ENCODE measurements at places on chromosomes 3 and 15.

- no peak for DNase-seq
Observed at GRCh38 chr3:16288664-16289063, 23.7 kb downstream of the OXNAD1 start.

- DNase-seq = no peak
Observed at GRCh38 chr15:34282384-34282783, 55.2 kb downstream of the SLC12A6 start.

DNA sequence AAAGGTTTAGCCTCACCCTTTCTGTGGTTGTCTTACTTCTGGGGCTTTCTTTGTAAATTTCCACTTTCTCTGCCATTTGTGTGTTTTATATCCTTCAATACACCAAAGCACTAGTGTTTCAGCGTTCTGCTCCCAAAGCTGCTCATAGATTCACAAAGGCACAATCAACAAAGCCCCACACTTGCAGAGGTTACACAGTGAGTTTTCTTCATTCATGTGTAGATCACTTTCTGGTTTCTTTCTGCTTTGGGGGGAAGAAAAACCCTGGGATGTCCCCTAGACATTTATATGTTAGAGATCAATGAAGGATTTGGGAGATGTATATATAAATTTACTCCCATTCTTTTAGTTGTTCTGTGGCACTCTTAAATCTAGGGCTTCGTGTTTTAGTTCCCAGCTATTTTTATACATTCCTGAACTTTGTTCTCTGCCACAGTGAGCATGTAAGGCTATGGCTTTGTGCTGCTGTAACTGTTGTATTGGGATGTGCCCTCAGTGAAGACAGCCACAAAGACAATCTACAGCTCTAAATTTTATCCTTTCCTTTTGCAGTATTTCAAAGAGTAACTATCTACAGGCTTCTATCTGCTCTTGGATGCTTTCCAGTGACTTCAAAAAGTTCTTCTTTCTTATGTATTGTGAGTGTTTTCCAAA lies 636.5 kb downstream of the ZBBX start:
- DNase-seq = no peak

DNA sequence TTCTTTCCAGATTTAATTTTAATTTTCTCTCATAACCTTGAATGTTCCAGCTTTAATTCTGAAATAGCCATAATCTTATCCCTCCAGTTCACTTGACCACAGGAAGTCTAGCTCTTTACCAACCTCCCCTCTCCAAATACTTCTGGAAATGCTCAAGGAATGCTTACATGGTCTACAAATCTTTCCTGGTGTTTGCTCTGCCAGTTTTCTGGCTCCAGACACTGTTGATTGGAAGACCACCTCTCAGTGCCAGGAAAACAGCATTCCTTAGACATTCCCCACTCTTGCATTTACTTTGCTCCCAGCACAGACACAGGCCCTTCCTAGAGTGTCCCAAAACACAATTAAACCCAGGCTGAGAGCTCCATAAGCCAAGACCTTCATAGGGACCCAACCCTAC lies 98.6 kb downstream of the MESD start:
- DNase-seq = no peak

- no peak for DNase-seq
Observed at GRCh38 chr15:73264881-73265280, 103.9 kb downstream of the HCN4 start.

DNA sequence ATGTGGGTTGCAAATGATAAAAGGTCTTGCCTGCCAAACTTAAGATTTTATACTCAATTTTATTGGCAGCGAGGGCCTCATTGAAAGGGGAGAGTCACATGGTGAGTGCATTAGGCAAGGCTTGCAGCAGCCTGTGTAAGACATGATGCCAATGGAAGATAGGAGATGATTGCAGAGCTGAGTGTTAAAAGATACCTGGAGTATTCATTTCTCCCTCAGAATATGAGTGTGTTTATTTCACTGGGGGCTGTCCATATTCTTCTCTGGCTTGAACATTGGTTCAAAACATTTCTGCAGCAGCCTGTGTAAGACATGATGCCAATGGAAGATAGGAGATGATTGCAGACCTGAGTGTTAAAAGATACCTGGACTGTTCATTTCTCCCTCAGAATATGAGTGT lies 165.2 kb upstream of the NUDT16 start:
- no peak for DNase-seq

GRCh38 chr15:82898961-82899360 lies 53.6 kb downstream of the HOMER2 start:
- no peak for DNase-seq

GRCh38 chr3:197305854-197306253 lies 7.4 kb upstream of the DLG1 start:
- DNase-seq = peak; percentile 52

- peak; percentile 61 for DNase-seq
Observed at GRCh38 chr3:128322030-128323022, 144.4 kb downstream of the DNAJB8 start.

DNA sequence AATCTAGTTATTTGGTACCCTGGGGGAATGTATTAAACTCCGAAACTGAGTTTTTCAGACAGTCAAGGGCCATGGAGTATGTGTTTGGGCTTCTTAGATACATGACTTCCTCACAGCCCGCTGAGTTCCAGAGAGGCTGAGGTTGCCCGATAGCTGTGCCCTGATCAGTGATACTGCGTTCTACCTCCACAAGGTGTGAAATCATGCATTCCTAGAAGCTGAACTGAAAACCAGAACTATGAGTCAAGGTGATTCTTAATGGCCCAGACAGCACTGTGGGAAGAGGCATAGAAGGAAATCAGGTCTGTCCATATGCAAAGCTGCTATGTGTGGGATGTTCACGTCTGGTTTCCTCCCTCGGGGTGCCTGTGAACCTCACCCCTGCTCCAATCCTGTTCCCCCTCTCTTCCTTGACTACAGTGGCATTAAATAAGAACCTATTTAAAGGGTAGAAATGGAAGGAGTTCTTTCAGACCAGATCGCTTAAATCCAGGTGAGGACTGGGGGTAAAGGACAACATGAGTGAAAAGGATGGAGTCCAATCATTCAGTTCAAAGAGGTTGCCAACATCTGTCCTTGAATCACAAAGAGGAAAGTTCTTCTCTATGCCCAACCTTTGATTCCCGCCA lies 74.3 kb downstream of the MYO1E start:
- peak; percentile 61 for DNase-seq

- no peak for DNase-seq
Observed at GRCh38 chr3:100407977-100408532, 6.7 kb downstream of the LNP1 start.

- peak; percentile 49 for DNase-seq
Observed at GRCh38 chr3:43994657-43995546, 246.8 kb upstream of the TOPAZ1 start.

DNA sequence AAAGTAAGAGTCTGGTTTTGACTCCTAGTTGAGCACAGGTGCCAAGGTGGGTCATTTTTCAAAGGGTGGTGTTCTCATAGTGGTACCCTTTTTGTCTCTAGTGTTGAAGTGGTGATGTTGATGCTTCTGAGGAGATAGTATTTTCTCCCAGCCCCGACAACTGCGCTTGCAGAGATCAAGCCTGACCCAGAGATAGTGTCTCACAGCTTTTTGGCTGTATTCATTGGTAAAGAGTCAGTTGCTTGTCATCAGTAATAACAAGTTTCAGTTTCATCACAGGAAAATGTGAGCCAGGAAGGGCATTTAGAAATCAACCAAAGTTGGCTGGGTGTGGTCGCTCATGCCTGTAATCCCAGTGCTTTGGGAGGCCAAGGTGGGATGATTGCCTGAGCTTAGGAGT lies 139.3 kb downstream of the NFKBIZ start:
- peak; percentile 51 for DNase-seq

DNA sequence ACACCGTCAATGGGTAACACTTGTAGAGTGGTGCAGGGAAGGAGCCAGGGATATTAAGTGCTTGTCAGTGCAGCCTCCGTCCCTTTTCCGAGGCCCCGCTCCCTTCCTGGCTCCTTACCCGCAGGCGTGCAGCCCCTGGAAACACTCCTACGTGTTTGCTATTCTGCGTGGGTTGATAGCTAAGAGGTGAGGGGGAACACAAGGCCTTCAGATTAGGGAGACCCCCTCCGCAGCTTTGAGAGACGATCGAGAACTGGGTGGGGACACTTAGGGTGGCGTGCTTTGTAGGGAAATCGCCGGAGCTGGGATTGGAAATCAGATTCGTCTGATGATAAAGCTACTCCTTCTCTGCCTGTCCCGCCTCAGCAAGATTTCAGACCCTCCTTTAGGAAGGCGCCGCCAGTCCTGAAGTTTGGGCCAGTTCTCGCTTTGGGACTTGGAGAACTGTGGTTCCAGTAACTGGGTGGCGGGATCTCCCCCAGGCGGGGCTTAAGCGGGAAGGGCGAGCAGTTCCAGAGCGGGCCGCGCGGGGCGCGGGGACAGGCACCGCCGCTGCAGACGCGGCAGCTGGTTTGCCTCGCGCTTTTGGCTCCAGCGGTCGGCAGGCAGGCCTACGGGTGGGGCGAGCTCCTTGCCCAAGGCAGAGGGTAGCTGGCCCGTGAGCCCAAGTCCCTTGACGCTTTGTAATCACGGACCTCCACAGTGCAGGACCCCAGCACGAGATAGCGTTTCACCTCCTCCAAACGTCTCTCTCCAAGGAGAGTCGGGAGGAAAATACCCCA lies 8.0 kb upstream of the FAM107A start:
- DNase-seq = peak; percentile 66

GRCh38 chr3:105322570-105323273 lies 44.0 kb upstream of the ALCAM start:
- no peak for DNase-seq

DNA sequence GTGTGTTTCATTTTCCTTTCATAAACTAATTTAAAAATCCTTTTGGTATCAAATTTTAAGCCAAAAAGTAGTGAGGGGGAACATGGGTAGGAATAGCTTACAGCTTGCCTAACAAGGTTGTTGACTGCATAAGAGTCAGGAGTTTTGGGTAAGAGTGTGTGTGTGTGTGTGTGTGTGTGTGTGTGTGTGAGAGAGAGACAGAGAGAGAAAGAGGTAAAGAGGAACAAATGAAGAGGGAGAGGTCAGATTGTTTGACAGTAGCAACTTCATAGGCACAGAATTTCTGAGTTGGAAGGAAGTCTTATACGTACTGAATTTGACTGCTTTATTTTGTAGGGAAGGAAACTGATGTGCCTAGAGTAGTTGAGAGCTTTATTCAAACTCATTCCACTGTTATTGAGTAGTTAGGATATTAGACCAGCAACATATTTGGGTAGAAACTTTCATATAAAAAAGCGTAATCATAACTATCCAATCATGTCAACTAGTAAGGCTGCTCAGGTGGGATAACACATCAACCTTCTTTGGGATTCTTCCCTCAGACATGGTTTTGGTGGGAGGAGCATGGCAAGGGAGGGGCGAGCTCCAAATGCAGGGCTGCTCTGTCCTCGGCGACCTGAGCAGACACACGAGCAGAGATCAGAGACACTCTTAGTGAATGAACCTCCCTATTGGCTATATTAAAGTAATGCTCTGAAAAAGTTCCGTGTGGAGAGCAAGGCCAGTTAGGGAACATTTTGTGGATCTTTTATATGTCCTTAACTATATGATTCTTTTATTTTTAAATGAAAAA lies 86.4 kb downstream of the LPP start:
- DNase-seq = no peak

DNA sequence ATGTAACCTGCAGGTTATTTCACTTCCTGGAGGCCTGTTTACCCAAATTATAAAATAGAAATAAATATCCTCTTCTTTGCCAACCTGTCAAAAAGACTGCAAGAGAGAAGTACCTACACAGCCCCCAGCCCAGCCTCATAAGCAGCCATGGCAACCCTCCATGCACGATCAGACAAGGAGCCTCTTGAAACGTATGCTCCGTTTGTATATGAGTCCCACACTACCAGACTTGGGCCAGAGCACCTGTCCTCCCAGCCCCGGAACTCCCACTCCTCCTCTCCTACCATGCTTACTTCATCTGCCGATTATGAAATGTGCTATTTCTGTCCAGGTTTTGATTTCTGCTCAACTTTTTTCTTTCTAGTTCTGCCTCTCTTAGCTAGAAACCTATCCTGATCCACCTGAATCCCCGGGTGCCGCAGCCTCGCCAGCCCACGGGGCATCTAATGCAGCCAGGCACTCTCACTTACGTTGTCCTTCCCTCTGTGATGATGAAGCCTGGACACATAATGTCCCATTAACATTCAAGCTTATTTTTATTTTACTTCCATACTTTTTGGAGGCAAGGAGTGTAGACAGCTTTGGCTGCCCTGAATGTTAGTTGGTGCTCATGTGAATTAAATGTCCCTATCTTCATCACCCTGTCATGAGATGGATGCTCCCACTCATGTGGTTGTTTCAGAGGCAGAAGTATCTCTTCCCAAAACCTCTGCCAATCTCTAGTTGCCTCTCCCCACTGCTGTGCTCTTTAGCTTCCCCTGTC lies 73.8 kb downstream of the MB21D2 start:
- no peak for DNase-seq

DNA sequence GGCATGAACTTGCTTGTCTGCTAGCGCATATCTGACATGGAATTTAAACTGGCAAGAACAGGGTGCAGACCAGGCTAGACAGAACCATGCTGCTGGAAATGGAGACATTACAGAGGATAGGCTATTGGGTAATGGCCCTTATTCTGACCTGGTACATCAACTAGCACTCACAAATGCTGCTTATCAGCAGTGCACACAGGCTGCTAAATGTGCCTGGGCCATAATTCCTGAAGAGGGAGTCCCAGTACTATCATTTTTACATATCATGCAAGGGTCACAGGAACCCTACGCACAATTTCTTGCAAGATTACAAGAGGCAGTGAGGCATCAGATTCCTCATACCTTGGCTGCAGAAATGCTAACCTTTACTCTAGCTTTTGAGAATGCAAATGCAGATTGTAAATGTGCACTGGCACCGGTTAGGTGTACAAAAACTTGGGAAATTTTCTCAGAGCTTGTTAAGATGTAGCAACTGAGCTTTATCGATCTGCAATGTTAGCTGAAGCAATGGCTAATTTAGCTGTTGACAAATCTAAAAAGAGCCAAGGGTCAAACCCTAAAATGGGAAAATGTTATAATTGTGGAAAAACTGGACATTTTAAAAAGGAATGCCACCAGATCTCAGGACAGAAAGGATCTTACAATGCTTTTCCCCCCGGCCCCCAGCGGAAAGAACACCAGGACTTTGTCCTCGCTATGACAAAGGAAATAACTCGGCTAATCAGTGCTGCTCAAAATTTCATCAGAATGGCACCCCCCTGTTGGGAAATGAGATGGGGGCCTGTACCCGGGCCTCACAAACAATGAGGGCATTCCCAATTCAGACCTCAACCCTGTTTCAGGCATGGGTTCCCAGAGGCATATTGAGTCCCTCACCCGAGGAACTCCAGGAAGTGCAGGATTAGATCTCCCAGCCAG lies 21.1 kb downstream of the CCRL2 start:
- no peak for DNase-seq

Measured in activated CD8-positive, alpha-beta memory T cell treated with anti-CD3 and anti-CD28 coated beads, Interleukin-2, amount 10 ng/mL, durations not matched to agents 7 days and 5 days (primary cell).